Psoas muscle (tissue), 8 donors: ENCODE measurements at places on chromosomes 7 and 10. TPM values are rescaled to one million over a fixed set of nuclear protein-coding genes. Genes with fewer than 3 reads are reported as not detected.

DNA sequence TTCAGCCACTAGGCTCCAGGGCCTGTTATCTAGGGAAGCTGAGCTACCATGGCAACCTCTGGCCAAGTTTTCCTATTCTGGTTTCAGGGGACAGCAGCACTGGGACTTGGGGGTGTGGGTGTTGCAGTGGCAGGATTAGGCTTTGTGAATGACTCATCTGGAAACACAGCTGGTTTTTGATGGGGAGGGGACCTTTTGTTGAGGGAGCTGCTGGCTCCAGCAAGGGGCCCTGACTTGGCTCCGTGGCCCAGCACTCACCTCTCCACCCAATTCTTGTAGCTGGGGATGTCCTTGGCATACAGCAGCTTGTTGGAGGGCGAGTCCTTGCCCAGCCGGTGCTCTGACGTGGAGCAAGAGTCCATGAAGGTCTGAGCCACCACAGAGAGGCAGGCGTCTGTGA lies 435.9 kb downstream of the PLXNA4 start:
- DNase-seq, result no peak

- DNase-seq, result no peak
Observed at GRCh38 chr7:27367179-27367932, 124.8 kb downstream of the EVX1 start.

DNA sequence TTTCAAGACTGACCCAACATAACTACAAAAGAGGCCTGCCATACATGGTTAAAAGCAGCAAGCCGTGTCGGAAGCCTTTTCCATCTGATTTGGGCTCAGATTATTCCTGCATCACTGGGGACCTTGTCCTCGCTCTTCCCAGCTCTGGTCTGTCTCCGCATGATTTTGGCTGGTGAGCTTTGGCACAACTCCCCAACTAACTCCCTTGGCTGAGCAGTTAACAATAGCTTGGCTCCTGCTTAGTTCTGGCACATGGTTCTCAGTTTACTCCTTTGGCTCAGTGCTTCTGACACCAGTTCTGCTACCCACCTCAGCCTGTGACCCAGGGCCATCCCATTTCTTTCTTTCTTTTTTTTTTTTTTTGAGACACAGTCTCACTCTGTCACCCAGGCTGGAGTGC lies 17.0 kb downstream of the AGK start:
- DNase-seq, result no peak

GRCh38 chr7:34385384-34385783 lies 272.6 kb upstream of the NPSR1 start:
- DNase-seq, result no peak

- DNase-seq, result peak; percentile 15
Observed at GRCh38 chr7:621572-622285, 102.1 kb upstream of the PDGFA start.

DNA sequence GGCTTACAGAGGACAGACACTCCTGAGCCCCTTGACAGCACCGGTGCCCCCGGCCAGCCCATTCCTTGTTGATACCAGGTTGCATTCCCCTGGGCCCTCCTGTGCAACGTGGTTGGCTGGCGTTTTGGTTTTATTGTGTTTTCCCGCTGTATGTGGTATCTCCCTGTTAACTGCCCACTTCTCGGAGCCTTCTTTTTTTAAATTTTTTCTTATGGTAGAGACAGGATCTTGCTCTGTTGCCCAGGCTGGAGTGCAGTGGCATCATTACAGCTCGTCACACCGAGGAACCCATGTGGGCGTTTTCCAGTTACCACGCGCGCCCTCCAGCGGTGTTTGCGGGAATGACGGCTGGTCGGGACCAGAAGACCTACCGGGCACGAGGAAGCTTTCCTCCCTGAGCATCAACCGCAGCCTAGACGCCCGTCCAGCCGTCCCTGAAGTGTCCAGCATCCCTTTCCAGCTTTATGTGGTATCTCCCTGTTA lies 16.9 kb upstream of the ZFAND2A start:
- peak; percentile 78 for DNase-seq

GRCh38 chr7:77783545-77783944 lies 14.7 kb downstream of the TMEM60 start:
- no peak for DNase-seq

DNA sequence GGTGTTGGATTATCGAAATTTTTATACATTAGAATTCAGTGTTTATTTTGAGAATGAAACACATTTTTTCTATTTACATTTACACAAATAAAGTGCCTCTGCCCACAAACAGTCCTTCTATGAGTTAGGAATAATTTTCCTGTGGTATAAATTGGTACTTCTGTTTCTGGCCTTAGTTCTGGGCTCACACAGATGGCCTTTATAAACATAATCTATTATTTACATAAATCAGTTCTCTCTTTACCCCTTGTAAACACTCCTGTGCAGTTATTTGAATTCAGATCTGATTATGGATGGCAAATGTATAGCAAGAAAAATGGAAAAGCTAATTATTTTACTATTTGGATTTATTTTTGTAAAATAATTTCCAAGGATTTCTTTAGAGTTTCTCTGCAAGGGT lies 143.2 kb downstream of the PRKG1 start:
- DNase-seq, result no peak

DNA sequence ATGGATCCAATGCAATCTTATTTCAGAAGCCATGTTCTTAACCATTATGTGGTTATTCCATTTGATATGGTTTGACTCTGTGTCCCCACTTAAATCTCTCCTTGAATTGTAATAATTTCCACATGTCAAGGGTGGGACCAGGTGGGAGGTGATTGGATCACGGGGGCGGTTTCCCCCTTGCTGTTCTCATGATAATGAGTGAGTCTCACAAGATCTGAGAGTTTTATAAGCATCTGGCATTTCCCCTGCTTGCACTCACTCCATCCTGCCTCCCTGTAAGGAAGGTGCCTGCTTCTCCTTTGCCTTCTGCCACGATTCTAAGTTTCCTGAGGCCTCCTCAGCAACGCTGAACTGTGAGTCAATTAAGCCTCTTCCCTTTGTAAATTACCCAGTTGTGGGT lies 32.0 kb upstream of the TSPAN13 start:
- DNase-seq, result no peak

DNA sequence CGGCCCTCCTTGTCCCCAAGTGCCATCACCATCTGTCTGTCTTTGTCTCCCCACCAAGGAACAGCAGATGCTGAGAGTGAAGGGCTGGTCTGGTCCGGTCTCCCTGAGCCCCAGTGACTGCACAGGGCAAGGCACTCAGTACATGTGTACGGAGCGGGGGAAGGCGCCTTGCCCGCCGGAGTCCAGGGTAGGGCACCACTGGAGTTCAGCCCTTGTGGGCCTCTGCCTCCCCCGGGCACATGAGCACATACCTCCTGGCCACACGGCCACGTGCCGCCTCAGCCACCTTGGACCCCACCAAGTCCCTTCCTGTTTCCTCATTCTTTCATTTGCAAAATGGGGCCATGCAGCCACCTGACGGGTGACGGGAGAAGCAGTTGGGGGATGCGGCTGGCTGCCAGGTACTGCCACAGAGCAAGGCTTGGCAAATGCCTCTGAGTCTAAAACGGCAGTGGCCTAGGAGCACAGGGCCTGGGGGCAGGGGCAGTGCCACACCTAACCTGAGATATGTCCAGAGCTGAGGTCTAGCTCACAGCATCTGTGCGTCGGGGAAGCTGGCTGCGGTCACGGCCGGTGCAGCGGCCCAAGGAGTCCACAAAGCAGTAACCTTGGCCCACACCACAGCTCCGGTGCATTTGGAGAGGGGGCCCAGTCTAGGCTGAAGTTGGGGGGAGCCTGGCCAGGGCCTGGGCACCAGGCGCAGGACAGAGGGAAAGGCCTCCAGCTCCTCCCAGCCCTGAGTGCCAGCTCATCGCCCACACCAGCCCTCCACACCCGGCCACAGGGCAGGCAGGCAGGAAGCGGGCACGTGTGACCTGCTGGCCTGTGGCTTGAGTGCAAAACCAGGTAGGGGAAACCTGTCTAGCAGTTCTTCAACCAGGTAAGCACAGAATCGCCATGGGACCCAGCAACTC lies 5.2 kb downstream of the ADAP1 start:
- no peak for DNase-seq

GRCh38 chr10:16993186-16993585 lies 136.4 kb downstream of the CUBN start:
- DNase-seq, result no peak

DNA sequence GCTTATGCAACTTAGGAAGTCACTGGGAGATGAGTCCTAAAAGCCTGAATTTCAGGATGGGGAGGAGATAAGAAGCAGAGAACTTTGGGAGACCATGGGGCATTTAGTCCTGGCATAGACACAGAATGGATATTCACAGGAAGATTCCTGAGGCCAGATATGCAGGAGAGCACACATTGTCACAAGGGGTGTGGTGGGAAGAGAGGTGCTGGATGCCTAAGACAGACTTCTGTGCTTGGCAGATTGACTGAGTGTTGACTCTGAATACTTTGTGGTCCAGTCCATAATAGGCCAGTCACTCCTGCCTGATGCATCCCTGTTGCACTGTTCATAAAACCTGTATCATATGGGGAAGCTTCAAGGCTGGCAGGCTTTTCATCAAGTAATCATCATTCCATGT lies 18.5 kb downstream of the SRI start:
- no peak for DNase-seq

- DNase-seq, result peak; percentile 23
Observed at GRCh38 chr10:31808258-31809218, 120.1 kb downstream of the ARHGAP12 start.

DNA sequence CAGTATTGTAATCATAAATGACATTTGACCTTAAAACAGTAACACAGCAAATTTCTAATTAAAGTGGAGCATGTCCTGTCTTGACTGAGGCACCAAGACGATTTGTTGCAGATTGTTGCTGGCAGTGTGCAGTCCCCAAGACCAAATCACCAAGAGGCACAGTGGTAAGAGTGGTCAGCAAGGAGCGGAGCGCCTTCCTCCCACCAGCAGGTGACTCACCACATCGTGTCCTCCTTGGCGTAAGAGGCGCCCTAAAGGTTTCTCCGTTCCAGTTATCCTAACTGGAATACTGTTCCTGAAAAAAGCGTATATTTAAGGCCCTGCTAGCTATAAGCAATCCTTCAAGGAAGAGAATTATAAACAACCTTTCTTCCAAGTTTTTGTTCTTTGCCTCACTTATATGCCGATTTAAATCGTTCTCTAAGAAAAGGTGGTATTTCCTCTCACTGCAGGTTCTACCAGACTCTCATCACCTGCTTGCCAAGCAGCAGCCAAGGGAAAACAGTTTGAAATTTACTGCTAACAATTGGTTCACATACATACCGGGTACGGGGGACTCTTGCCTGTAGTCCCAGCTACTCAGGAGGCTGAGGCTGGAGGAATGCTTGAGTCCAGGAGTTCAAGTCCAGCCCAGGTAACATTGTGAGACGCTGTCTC lies 10.7 kb upstream of the REPIN1 start:
- DNase-seq, result no peak

GRCh38 chr10:125056161-125057132 lies 103.9 kb downstream of the CTBP2 start:
- DNase-seq, result peak; percentile 69

DNA sequence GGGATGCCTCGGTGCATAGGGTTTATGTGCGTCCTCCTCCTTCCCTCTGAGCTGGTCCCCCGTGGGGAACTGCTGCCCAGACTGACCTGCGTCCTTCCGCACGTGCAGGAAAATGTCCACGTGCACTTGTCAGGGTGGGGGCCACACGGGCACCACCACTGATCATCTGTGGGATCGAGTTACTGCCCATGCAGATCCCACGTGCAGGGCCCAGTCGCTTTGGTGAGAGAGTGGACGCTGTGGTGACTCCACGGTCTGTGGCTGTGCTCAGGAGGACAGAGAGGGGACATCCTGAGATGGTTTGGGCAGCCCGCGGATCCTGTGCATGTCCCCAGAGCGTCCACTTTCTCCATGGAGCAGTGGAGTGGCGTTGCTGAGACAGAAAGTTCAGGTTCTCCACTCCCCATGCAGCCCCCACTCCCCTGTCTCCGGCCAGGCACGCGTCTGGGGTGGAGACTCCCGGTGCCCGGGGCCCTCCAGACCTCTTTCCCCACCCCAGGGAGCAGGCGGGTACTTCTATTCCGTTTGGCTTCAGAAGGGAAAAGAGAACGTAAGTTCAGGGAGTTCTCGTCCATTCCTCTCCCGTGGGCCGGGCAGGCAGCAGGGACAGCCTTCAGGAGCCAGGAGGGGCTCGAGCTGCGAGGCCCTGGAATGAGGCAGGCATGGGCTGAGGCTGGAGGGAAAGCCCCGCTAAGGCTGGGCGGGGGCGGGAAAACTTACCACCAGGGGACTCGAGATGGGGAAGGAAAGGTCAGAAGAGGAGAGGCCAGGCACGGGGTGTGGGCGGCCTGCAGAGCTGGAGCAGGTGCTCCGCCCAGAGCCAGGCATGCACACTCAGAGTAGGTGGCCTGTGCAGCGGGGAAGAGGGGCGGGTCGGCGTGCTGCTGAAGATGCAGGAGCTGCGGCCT lies 59.9 kb downstream of the EGFR start:
- no peak for DNase-seq

DNA sequence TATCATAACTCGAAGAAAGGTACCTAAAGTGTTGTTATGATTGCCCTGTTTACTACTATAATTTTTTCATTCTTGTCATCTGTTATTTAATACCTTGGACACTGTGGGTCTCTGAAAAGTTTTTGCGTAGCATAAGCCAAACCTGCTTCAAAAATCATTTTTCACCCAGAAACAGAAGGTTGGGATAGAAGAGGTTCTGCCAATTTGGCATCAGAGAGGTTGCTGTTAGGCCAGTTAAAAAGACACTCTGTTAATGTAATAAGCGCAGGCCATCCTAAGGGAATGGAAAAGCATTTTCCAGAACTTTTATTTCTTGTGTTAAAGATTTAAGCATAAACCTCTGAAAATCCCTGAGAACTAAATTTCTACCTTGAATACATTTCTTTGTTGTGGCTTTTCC lies 212.2 kb downstream of the BMPER start:
- DNase-seq, result no peak

DNA sequence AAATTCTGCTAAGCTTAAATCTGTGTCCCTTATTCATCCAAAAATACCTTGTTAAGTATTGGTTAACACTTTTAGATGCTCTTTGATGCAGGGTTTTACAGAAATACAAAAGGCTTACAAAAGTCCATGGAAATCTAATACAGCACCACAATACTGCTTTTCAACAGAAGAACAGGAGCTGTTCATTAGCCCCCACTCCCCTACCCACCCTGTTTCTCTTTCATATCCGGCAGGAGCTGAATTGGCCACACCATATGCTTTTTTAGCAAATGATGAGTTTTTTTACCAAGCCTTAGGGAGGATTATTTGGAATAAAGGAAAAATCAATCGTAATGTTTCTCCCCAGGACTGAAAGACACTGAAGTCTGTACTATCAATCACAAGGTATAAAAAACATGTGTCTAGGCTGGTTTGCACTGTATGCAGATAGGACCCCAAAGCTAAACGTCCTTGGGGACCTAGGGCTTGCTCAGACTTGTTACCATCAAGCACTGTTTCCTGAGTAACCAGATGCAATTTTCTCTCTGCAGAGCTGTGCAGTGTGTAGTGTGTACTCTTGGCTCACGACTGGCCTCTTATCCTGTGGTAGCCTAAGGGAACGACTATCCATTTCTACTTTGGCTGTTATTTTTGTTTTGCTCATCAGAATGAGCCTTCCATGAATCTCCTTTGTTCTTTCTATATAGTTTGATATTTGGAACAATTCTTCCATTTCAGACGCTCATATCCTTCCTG lies 143.3 kb upstream of the LRGUK start:
- no peak for DNase-seq

The PRF1 gene
- total RNA-seq, result 1.6 TPM

The AEBP1 gene
- 17.3 TPM for total RNA-seq

The TECTB gene
- total RNA-seq, result not detected

The PIP gene
- total RNA-seq, result not detected

The BHLHA15 gene
- not detected for total RNA-seq

The ZYX gene
- total RNA-seq, result 108 TPM

The PARG gene
- total RNA-seq, result 21.7 TPM
